ENCODE measurements at places on chromosomes 16 and 17.

GRCh38 chr17:74307984-74308773 lies 17.8 kb upstream of the KIF19 start:
- DNase-seq, result no peak

- DNase-seq, result no peak
Measured at GRCh38 chr17:73371285-73371684, 59.5 kb upstream of the CDC42EP4 start.

- DNase-seq, result no peak
Measured at GRCh38 chr16:66359012-66359411, 7.5 kb upstream of the CDH5 start.

- DNase-seq, result no peak
Measured at GRCh38 chr17:48228720-48229119, 121.2 kb downstream of the SNX11 start.

- DNase-seq, result no peak
Measured at GRCh38 chr16:6035161-6035560, 937.6 kb upstream of the EEF2KMT start.

GRCh38 chr17:51013322-51013721 lies 107.3 kb downstream of the SPAG9 start:
- no peak for DNase-seq

- peak; percentile 80 for DNase-seq
Measured at GRCh38 chr17:46002311-46002972, 3.4 kb downstream of the STH start.

DNA sequence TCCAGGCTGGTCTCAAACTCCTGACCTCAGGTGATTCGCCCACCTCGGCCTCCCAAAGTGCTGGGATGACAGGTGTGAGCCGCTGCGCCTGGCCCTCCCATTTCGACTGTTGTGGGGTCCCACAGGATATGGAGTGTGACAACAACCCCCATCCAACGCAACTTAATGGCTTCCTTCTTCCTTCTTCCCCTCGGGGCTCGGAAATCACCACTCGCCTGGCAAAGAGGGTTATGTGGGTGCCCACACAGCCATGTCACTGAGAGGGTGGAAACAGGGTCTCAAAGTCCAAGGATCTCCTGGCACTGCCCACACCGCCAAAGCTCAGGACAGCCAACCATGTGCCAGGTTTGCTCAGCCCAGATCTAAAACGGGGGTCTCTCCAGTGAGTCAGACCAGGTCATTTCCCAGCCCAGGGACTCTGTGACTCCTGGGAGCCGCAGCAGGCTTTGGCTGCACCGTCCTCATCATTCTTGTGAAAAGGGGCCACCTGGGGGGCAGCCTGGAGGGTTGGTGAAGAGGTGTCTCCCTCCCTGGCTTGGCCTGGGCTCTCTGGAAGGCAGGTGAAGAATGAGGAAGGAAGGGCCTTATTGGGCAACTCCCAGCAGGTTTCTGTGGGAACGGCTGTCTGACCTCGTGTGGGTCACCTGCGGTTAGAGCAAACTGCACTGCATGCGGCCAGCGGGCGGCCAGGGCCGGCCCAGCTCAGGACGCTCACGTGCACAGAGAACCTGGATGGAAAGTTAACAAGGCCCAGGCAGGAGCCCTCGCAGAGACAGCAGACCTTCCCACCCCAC lies 25.3 kb upstream of the LITAF start:
- no peak for DNase-seq

DNA sequence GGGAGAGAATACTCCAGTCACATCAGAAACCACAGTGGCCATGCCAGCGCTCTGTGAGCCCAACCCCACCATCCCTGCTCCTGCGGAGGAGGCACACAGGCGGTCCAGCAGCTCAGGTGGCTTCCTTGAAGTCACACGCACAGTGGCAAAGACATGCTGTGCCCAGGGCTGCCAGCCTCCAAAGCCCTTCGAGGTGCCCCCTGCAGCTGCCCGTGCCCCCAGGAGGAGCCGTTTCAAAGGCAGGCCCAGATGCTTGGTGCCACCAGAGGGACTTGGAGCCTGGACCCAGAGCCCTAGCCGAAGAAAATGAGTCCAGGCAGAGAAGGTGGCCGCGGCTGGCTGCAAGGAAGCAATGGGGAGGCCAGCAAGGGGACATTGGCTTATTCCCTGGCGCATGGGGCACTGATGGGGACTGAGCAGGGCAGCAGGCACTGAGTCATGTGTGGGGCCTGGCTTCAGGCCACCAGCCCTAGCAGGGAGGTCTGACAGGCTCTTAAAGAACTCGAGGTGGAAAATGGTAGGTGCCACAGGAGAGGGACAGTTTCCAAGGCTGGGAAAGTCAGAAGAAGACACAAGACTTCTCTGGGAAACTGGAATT lies 17.2 kb upstream of the CACNG1 start:
- DNase-seq, result no peak

DNA sequence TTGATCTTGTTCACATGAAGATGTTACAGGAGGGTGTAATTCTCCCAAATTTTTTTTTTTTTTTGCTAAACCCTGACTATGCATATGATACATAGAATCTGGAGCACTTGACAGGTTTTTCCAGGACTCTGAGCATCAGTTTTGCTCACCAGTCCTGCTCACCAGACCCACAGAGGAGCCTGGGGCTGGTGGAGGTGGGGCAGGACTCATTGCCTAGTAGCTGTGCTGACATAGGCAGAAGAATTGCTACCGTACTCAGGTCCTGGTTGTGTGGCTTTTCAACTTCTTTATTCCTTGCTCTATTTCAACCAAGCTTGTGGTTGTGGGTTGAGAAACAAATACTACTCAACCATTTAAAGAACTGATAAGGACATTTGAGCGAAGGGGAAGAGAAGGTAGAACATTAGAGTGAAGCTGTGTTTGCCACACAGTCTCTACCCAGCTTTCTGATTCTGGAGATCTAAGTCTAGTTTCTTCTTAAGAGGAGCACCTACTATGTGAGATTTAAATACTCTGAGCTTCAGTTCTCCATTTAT lies 212.4 kb downstream of the UTP18 start:
- DNase-seq, result no peak

DNA sequence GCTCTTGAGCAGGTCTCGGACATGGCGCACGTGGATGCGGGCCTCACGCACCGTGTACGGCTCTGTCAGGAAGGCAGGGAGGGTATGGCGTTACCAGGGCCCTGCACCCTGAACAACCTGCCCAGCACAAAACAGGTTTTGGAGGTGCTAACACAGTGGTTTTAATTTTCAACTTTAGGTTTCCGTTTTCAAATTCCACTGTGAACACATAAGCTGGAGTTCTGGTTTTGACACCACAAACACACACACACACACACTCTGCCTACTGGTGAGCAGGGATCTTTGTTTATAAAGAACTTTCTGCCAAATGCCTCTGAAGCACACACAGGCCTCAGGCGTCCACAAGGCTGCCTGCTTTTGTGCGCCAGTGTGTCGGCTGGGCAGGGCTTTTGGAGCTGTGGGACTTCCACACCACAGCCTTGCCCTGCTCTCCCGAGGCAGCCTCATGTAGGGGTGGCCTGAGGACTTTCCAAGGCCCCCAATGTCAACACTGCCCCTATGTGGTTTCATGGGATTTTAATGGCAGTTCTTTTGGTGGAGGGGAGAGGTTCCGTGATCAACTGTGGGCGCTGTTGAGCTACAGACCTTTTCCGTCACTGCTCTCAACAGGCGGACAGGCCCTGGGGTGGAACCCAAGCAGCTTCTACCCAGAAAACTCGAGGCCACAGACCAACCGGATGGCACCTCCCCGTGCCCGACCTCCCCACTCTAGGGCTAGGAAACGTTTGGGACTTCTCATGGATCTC lies 9.4 kb downstream of the CLUH start:
- DNase-seq, result no peak

GRCh38 chr17:35898283-35899070 lies 18.3 kb upstream of the CCL5 start:
- no peak for DNase-seq

- no peak for DNase-seq
Measured at GRCh38 chr17:58306131-58306951, 22.3 kb downstream of the TSPOAP1 start.

GRCh38 chr16:84138824-84139627 lies 6.0 kb downstream of the HSDL1 start:
- DNase-seq, result peak; percentile 66

- DNase-seq, result no peak
Measured at GRCh38 chr17:37483311-37484039, 6.2 kb upstream of the DUSP14 start.

DNA sequence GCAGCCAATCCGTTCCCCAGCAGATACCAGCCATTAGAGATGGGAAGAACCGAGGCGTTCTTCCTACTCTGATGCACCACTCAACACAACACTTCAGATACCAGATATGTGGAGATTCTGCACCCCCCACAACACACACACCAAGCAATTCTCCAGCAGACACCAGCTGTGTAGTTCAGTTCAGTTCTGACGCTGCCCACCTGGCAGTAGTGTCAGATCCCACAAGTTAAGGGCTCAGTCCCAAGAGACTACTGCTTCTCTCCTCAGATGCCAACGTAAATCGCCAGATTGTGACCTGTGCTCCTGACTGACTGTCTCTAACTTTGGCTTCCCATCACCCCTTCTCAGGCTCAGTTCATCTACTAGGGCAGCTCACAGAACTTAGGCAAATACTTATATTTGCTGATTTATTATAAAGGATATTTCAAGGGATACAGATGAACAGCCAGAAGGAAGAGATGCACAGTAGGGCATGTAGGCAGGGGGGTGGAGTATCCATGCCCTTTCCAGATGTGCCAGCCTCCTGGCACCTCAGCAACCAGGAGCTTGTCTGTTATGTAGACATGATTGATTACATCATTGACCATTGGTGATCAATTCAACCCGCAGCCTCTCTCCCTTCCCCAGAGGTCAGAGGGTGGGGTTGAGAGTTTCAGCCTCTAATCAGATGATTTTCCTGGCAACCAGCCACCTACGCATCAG lies 110.6 kb downstream of the PRKCA start:
- DNase-seq, result no peak

DNA sequence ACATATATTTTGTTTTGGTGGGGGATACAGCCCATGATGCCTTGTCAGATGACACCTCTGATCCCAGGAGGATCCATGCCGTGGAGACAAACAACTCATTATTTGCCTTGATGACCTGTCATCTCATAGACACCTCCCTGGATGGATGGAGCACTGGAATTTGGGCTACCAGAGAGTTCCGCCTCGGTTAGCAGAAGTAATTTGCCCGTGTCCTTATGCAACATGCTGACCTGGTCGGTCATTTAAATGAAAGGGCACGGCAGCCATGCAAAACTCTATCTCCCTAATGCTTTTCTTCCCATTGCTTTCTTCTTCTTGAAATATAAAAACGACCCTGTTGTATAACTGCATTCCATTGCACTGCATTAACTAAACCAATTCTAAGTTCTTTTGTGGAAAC lies 145.3 kb downstream of the GRIN2A start:
- no peak for DNase-seq

DNA sequence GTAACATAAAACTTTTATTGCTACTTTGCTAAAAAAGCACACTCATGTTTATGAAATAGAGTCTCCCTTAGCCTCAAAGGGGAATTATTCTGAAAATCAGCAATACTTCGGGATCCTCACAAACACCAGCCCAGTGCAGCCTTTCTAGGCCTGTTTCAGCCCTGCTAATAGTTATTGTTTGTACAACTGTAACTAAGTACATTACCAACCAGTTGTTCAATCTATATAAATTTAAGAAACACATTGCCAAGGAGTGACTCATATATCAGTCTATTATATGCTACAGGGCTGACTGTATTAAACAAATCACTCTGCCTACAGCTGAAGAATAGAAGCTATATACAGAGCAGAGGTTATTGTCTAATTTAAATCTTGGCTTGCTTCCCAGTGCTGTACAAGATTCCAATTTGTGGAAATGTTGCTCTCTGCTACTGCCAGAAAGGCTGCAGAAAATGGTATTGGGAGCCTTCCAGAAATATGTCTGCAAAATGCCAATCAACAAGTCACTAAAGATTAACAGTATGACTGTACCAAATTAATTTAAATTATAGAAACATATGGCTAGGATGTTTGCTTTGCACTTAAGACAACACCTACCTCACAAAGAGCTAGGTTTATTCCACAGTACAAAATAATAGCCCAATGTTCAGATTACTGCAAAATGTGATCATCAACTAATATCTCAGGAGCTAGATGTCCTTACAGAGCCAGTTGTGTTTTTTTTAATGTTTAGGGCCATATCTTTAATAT lies 49.7 kb downstream of the TOX3 start:
- no peak for DNase-seq

- DNase-seq, result no peak
Measured at GRCh38 chr16:54594601-54595391, 308.2 kb upstream of the IRX3 start.

DNA sequence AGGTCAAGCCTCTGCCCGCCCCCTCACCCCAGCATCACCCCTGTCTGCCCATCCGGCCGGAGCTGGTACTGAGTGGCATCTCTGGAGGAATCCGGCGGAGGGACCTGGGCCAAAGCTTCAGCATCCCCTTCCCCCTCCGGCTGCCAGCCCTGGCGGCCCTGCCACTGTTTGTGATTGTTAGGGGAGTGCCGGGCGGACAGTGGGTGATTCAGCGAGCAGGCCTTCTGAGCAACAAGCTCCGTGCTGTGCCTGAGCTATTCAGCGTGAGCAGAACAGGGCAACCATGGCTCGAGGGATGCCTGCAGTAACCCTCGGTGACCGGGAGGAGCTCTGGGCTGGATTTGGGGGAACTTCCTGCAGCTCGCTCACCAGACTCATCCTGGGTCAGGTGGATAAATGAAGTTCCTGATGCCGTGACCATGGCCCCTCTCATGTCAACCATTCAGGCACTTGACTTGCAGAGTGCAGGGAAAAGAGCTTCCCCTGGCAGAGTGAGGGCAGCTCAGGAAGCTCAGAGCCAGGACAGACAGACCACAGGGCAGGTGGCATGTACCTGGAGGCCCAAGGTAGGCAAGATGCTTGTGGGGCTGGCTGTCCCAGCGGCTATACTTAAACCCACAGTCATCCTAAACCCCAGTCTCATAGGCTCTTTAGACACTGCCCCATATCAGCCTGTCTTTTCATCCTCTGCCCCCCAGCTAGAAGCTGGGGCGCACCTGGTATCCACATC lies 24.3 kb upstream of the MLKL start:
- no peak for DNase-seq

DNA sequence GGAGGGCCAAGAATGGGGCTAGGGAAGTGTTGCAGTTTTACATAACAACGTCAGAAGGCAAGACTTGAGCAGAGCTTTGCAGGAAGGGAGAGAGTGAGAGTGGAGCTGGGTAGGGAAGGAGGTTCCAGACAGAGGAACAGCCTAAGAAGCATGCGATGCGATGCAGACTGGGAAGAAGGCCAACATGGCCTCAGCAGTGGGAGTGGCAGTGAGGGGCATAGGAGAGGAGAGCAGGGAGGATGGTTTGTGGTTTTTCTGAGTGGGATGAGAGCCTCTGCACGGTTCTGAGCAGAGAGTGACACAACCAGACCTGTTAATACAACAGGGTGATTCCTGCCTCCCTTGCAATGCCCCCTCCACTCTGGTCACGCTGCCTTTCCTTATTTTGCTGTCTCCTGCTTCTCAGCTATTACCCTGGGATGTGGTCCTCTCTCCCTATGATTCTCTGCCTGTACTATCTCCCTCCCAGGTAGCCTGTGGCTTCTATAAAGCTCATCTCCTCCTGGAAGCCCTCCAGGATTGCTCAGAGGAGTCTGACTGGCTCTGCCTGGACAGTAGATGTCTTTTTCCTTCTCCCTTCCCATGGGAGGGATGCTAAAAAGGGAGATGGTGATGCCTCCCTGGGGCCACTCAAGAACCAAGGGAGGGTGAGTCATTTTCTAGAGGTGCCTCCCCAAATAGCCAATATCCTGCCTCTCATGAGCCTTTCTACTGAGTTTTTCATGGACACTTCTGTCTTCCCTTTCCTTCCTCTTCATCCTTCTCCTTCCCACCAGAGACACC lies 38.7 kb upstream of the NGFR start:
- DNase-seq, result no peak

GRCh38 chr17:21034340-21035235 lies 8.2 kb downstream of the USP22 start:
- DNase-seq, result no peak

- peak; percentile 95 for DNase-seq
Measured at GRCh38 chr16:27867122-27868110, 196.1 kb downstream of the GSG1L start.
